ENCODE measurements at places on chromosomes 13 and 19.

DNA sequence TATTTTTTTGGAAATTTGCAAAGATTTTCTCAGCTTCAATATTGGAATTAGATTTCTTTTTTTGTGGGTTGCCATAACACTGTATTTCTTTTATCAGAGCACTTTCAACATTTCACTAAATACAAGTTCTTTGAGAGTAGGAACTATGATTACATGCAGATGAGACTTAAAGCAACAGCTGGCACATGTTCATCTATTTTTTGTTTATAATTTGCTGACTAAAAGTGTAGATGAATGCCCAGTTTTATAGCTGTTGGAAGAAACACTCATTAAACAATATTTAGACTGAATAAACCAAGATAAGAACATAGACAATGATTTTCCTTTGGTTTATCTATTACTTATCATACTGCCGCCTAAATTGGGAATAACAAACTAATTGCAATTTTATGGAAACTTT lies 803.0 kb upstream of the KLHL1 start:
- DNase-seq, result no peak

DNA sequence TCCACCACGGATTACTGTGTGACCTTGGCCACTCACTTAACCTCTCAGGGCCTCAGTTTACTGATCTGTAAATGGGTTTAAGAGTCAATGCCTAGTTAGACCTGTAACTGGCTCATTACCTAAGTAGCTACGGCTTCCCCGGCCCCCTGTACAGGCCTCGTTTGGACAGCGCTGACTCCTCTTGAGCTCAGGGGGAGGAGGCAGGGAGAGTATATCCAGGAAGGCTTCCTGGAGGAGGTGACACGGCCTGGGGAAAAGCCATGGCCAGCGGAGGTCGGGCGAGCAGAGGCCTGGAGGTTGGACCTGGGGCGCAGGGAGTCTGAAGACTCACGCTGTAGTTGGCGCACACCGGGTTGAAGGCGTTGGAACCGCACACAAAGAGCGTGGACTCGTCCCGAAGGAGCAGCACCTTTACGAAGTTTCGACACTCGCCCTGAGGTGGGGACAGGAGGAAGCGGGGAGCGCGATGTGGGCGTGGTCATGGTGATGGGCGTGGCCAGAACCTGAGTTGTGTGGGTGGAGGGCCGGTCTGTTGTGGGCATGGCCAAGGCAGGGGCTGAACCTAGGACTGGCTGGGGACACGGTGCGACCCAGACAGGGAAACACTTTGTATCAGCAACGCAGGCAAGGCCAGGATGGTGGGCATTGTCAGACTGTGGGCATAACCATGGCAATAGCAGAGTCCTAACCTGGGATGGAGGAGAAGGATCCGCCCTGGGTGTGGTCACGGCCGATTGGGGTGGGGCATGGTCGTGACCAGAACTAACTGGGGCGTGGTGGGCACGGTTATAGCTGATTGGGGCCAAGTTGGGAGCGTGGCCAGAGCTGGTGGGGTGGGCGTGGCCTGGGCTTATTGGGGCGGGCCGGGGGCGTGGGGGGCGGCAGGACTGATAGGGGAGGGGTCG lies 3.6 kb downstream of the SEMA6B start:
- no peak for DNase-seq

DNA sequence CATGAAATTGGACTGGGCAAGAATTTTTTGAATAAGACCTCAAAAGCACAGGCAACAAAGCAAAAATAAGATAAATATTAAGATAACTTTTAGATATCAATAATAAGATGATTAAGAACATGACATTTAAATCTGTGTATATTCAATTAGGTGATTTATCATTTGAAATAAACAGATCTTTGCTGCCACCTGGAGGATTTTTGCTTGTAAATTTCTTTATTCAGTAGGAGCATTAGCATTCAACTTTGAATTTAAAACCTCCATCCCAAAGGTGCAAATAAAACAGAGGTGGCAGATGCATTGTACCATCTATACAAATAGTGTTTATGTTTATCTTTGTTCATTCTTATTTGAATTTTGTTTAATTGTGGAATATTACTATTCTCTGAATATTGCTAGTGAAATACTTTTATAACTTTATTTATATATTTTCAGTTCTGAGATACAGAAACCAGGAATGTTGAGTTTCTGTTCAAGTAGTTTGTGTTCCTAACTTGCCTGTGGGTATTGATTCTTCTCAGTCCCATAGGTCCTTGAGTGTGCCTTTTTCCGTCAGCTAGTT lies 20.9 kb downstream of the COG6 start:
- DNase-seq, result no peak

DNA sequence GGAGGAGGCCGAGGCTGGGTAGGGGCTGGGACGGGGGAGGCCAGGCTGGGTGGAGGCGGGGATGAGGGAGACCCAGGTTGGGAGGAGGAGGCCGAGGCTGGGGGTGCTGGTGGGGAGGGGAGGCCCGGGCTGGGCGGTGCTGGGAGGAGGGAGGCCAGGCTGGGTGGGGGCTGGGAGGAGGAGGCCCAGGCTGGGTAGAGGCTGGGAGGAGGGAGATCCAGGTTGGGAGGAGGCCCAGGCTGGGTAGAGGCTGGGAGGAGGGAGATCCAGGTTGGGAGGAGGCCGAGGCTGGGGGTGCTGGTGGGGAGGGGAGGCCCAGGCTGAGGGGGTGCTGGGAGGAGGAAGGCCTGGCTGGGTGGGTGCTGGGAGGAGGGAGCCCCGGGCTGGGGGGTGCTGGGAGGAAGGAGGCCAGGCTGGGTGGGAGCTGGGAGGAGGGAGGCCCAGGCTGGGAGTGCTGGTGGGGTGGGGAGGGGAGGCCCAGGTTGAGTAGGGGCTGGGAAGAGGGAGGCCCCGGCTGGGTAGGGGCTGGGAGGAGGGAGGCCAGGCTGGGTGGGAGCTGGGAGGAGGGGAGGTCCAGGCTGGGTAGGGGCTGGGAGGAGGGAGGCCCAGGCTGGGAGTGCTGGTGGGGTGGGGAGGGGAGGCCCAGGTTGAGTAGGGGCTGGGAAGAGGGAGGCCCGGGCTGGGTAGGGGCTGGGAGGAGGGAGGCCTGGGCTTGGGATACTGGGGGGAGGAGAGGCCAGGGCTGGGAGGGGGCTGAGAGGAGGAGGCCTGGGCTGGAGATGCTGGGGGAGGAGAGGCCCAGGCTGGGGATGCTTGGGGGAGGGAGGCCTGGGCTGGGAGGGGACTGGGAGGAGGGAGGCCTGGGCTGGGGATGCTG lies 10.7 kb downstream of the TPGS1 start:
- DNase-seq, result no peak

Measured in stimulated activated CD4-positive, alpha-beta T cell treated with anti-CD3 and anti-CD28 coated beads, Interleukin-15, amount 100 ng/mL, for 1 hour (primary cell).